ENCODE measurements at places on chromosomes 7 and 10.

- no peak for DNase-seq
Measured at GRCh38 chr10:97224483-97225435, 39.0 kb upstream of the SLIT1 start.

DNA sequence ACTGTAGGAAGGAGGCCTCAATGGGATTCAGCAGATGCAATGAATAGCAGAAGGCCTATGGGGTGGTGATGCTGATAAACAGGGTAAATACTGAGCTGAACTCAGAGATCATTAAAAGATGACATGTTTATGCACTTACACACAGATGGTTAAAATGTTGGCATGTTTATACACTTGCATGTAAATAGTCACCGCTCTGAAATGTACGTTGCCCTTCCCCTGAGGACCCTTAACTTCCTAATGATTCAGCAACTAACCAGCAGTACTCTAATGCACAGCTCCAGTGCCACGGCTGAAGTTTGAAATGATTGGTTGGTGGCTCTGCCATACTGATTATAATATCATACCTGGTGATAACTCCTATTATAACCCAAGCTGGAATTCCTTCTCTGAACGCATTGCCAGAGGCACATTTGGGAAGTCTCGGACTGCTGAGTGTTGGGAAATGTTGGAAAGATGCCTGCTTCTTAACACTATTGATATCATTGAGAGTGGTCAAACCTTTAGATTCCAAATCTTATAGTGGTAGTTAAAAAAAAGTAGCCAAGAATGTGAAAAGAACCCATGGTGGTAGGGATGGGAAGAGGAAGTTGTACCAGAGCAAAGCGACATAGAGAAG lies 3.7 kb upstream of the CAV1 start:
- DNase-seq = no peak

DNA sequence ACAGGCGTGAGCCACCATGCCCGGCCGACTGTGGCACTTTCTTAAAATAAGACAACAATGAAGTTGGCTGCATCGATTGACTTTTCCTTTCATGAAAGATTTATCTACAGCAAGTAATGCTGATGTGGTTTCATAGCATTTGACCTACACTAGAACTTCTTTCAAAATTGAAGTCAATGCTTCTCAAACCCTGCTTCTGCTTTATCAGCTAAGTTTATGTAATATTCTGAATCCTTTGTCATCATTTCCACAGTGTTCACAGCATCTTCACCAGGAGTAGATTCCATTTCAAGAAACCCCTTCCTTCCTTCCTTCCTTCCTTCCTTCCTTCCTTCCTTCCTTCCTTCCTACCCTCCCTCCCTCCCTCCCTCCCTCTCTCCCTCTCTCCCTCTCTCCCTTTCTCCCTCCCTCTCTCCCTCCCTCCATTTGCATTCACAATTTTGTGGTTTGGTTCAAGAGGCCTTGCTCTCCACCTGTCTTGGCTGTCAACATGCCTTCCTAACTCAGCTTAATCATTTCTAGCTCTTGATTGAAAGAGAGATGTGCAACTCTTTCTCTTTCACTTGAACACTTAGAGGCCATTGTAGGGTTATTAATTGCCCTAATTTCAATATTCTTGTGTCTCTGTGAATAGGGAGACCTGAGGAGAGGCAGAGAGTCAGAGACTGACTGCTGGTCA lies 52.1 kb downstream of the HDAC9 start:
- DNase-seq = no peak

DNA sequence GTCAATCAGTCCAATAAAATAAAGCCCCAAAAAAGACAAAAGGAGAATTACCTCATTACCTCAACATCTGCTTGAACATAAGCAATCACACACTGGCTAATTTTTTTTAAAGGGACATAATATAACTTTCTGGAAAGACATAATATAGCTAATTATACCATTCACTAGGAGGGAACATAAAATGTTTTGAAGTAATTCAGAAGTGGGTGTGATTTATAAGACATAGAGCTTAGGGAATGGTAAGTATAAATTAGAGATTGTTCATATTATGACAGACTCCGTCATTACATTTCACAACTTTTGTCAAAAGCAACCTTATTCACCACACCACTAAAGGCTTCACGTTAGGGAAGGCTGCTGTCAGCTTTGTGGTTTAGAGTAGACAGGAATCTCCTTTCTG lies 3.8 kb downstream of the SHTN1 start:
- DNase-seq = no peak

DNA sequence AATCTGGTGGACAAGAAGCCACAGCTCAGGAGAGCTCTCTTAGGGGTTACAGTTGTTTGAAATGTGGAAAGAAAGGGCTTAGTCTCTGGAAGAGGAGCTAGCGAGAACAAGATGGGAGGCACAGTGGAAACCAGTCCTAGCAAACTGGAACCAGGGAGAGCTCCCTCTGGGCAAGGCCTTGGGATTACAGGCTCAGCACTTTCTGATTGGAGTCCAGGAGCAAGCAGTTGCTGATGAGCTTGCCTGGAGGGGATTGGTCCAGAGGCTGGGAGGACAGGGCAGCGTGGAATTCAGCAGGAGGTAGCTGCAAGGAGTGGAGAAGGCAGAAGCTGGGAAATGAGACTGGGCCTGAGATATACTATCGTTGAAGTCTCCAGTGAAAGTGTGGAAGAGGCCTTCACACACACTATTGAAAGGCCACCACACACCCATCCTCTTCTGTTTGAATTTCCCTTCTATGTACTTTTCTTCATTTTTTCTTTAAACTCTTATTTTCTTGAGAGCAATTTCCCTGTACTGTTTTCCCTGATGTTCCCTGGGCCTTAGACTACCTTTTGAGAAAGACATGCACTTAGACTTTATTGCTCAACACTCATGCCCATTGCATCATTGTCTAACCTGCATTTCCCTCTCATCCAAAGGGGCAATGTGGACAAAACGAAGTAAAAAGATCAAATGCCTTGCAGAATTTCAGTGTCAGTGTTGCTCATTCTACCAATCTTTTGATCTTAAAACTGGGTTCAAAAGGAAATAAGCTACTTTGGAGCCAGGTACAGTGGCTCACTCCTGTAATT lies 57.8 kb upstream of the LANCL2 start:
- no peak for DNase-seq

- no peak for DNase-seq
Measured at GRCh38 chr7:18900236-18900635, 217.2 kb downstream of the TWIST1 start.

GRCh38 chr10:24439935-24440334 lies 231.0 kb downstream of the KIAA1217 start:
- no peak for DNase-seq

DNA sequence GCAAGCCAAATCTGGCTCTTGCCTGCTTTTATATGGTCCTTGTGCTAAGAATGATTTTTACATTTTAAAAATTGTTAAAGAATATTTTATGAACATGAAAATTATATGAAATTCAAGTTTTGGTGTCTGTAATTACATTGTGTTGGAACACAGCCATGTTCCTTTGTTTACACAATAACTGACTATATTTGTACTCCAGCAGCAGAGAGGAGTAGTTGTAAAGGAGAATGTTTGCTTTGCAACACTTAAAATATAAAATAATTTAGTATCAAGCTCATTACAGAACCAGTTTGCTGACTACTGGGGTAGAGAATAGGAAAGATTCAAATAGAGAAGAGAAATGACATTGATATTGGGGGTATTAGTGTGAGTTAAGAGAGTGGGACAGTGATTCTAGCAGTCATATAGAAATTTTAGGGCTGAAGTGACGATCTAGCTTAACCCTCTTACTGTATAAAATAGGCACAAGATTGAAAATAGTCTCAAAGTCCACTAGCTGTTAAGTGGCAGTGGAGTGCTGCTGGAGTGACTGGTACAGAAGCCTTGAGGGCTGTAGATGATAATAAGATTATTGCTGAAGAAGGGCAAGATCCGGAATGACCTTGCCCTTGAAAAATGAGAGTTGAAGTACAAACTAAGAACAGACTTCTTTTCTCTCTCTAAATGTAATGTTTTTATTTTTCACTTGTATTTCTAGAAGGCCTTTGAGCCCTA lies 28.2 kb downstream of the SGPL1 start:
- no peak for DNase-seq

DNA sequence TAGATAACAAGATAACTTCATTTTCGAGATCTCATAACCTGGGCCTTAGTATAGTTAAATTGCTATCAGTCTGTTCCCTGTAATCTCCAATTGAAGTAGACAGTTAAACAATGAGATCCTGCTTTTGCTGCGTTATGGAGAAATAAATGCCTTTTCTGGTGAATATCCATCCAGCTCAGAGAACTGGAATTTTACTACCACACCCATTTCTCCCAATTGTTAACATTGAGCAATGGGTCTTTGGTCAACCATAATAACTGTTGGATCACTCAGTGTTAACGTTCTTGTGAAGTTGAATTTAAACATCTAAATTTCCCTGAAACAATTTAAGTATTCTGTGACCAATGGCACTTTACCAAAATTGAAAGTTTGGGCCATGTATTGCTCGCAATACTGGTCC lies 3.0 kb downstream of the CALU start:
- no peak for DNase-seq

- DNase-seq = no peak
Measured at GRCh38 chr7:129090300-129090907, 35.5 kb upstream of the TNPO3 start.

DNA sequence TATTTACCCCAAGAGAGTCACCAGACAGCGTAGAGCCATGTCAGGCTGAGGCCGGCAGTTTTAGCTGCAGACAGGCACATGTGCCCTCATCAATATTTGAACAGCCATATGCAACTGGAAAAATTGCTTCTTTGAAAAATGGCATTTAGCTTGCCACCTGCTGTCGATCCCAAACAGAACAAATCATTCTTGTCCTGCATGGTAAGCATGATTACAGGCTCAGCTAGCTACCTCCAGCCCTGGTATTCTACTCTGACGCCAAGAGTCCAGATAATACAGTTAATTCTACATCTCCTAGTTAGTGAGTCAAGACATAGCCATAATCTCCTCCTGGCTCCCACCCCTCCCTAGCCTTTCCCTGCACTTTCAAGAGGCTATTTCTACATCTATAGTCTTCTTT lies 7.7 kb downstream of the CREB3L2 start:
- no peak for DNase-seq

GRCh38 chr10:71225291-71226058 lies 13.1 kb downstream of the UNC5B start:
- no peak for DNase-seq

DNA sequence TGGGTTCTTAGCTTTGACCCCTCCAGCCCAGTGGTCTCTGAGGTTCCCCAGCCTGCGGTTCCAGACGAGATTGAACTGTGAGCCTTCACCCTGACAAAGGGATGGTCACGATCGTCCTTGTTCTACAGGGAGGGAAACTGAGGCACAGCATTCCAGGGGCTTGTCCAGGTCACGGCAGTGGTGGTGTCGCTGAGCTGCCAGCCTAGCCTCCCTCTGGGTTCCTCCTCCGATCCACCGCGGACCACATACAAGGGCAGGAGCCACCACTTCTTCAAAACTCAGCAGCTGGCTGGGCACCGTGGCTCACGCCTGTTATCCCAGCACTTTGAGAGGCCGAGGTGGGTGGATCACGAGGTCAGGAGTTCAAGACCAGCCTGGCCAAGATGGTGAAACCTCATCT lies 35.8 kb downstream of the ELFN1 start:
- no peak for DNase-seq

DNA sequence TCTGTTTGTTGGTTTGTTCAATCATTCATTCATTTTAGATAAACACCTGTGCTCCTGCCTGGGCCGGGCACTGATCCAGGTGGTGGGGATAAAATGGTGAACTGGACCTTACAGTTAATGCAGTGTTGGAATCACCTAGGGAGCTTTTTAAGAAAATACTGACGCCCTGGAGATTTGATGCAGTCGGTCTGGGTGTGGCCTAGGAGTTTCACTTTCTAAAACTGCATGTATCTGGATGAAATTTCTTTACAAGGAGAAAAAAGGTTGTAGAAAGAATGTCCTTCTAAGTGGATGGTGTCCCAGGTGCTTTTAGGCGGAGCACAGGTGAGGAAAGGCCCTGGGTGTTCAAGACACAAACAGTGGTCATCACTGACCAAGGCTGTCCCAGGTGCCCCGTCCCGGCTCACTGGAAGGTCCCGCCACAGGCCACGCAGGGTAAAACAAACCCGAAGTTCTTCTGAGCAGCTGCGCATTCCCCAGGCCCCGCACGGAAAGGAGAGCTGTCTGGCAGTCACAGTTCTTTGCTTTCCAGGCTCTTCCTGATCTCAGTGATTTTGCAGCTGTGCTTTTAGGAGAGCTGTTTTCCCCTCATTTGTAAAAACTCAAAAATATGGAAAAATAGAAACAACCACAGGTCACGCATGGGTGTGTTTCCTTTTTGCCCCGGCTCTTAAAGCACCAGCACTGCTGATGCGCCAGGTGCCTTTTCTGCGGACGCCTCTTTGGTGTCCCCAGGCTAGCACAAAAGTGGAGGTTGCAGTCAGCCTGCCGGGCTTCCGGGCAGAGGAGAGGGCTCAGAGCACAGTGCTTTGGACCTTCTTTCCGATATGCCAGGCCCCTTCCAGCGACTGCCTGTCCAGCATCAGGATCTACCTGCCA lies 161.9 kb downstream of the GRK5 start:
- DNase-seq = no peak

GRCh38 chr10:131655101-131655849 lies 245.5 kb upstream of the PPP2R2D start:
- no peak for DNase-seq

DNA sequence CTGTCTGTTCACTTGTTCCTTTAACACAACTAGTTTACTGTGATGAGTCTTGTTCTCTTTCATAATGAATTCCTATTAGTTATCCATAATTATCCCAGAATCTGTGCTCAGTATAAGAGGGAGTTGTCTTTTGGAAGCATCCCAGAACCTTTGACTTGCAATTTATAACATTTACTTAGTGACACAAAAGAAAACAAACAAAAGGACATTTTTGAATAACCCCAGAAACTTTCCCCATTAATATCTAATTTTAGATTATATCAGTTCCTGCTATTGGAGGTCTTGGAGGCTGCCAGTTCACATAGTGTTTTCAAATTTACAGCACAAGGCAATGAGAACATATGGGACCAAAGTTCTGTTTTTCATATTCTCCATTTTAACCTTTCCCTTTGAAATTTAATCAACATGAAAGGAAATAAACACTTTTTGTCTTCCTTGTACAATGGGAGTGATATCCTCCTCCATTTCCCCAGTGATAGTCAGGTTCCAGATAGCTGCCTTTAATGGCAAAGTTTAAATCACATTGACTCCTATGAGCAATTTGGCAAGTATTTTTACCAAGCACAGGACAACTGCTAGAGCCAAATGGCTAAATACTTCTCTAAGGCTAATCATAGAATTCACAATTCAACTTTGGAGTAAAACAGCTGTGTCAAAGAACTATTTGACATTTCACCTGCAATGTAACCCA lies 37.1 kb upstream of the GNAT3 start:
- no peak for DNase-seq

GRCh38 chr10:17847585-17848296 lies 38.6 kb downstream of the MRC1 start:
- no peak for DNase-seq
